Vagina (tissue), 2 donors: ENCODE measurements at places on chromosomes 12 and 14. TPM values are rescaled to one million over a fixed set of nuclear protein-coding genes. Genes with fewer than 3 reads are reported as not detected.

The CD4 gene
- 14.2 TPM for total RNA-seq

The LMO3 gene
- total RNA-seq, result 73.7 TPM

The TSPAN11 gene
- total RNA-seq, result 2.5 TPM

The PTCSC3 gene
- total RNA-seq, result not detected

The CRACR2A gene
- total RNA-seq, result 4.4 TPM

The FOXG1 gene
- total RNA-seq, result not detected

The TAS2R50 gene
- total RNA-seq, result 2.9 TPM

The GALNT6 gene
- 12.5 TPM for total RNA-seq

The IGFBP6 gene
- total RNA-seq, result 684 TPM

The MFAP5 gene
- total RNA-seq, result 159 TPM

The ZFYVE1 gene
- 19.2 TPM for total RNA-seq

The RERG gene
- 31.9 TPM for total RNA-seq

The DRAM1 gene
- total RNA-seq, result 18.9 TPM

The APOF gene
- not detected for total RNA-seq

DNA sequence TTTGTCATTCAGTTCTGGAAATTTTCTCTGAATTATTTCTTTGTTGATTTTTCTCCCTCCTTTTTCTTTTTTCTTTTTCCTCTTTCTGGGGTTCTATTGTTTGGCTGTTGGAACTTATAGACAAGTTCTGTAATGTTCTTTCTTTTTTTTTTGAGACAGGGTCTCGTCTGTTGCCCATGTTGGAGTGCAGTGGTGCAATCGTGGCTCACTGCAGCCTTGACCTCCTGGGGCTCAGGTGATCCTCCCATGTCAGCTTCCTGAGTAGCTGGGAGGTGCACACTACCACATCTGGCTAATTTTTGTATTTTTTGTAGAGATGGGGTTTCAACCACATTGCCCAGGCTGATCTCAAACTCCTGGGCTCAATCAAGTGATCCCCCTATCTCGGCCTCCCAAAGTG lies 30.1 kb upstream of the TBC1D30 start:
- DNase-seq, result no peak

GRCh38 chr12:70353780-70354660 lies 12.1 kb upstream of the KCNMB4 start:
- DNase-seq, result no peak

GRCh38 chr14:94426526-94426925 lies 26.1 kb downstream of the SERPINA11 start:
- DNase-seq, result peak; percentile 6

DNA sequence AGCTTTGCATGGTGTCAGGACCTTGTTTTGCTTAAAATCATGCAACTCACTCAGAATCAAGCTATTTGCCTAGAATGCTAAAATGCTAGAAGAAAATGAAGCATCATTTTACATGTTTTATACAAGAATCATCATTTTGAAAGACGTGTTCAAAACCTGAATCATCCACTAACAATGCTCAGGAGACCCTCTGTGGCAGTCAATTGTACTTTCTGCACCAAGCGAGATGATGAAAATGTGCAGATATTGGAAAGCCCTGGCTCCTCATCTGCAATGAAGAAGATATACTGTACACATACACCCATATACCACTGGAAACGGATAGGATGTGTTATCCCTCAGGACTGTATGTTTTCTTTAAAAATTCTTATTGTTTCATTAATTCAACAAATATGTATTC lies 92.7 kb downstream of the DYRK2 start:
- no peak for DNase-seq

DNA sequence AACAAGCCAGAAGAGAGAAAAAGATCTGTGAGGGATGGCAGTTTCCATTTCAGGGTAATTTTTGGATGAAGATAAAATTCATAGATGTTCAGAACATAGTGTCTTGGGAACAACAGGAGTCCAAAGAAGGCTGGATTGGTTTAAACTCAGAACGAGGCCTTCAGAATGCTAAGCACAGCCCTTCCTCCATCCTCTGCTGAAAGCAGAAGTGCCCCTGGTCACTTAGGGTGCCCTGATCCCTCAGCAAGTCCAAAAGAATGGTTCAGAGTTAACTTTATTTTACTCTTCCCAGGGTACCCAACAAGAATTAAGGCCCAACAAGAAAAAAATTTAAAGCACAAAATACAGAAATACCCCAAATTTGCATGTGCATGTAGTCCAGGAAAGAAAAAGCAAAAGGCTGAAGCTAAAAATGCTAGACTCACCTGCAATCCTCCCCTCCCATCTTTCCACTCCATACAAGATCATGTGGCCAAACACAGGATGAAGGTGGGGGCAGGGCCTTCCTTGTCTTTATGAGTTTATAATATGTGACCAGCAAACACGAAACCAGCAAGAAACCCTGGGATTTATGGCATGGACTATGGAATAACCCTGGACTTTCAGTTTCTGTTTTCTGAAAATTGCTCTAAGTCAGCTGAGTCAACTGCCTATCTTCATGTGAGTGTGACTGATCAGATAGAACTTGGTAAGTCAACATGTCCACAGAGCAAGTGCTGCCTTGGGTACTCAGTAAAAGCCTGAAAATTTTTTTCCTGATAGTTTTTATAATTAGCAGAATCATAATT lies 21.2 kb downstream of the MAX start:
- no peak for DNase-seq

- DNase-seq, result no peak
Observed at GRCh38 chr14:25953532-25954139, 644.2 kb downstream of the NOVA1 start.

DNA sequence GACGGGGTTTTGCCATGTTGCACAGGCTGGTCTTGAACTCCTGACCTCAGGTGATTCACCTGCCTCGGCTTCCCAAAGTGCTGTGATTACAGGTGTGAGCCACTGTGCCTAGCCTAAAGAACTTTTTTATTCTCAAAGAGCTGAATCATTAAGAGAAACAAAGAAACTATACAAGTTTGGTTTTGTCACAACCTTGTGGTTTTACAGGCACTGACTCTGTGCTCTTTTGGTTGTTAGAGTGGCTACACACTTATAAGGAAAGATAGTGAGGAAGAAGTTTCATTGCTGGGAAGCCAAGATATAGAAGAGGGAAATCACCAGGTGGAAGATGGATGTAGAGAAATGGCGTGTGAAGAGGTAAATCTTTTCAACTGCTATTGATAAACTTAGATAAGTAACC lies 10.1 kb upstream of the DNAH10 start:
- no peak for DNase-seq

GRCh38 chr14:105690671-105691070 lies 164.3 kb downstream of the TMEM121 start:
- no peak for DNase-seq

DNA sequence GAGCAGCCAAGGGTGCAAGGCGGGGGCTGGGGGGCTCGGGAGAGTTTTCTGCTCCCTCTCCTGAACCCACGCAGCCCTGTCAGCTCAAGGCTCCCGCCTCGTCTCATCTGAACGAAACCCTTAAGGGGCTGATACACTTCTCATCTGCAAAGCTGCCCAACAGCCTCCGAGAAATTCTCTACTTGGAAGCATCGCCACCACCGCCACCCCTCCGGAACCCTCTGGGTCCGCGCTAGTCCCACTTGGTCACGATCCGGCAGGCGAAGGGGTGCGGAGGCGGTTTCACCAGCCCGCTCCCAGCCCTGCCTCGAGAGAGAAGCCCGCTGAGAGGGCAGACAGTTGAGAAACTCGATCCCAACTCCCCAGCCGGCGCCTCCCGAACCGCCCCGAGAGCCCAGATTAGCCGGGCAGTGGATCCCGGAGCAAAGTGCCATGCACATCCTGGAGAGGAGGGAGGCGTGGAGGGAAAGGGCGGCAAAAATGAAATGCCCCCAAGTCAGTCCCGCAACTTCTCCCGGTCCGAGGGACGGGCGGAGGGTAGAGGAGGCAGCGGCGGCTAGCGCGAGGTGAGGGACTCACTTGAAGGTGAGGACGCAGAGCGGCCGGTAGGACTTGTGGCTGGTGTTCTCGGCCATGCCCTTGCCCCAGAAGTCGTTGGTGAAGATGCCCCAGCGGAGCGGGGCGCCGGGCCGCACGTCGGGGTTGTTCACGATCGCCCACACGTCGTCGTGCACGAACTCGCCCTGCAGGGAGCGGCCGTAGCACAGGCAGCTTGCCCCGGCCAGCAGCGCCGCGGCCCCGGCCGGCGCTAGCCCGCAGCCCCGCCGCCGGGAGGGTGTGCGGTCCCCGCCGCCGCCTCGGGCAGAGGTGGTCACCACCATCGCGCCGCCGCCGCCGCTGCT lies 620 bp downstream of the TMTC1 start:
- DNase-seq, result no peak

- DNase-seq, result no peak
Observed at GRCh38 chr12:13273850-13274249, 77.3 kb downstream of the EMP1 start.

GRCh38 chr12:113133666-113134065 lies 1.9 kb downstream of the RASAL1 start:
- no peak for DNase-seq

- no peak for DNase-seq
Observed at GRCh38 chr12:88805286-88805685, 225.0 kb upstream of the KITLG start.

DNA sequence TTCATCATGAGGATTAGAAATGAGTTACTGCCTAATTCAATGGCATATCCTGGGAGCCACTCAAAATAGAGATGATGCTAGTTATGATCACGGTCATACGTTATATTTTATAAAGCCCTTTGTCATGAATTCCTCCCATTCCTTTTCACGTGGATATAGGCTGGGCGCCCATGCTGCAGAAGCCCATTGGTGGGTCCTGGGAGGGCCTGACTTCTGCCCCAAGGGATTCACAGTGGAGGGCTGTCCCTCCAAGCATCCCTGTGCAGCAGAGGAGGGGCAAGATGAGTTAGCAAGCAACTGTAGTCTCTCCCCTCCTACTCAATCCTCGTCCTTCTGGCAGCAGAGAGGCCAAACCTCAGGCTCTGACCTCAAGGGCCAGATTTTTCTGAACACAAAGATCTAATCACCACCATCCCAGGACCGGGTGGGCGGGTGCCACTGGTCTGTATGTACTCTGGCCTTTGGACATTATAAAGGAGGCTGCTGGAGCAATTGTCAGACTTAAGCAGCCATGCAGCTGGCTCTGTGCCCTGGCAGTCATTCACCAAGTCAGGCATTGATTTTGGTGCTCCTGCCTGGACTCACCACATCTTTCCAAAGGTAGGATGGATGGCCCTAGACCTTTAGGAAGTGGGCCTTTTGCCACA lies 8.6 kb downstream of the GLTP start:
- no peak for DNase-seq

GRCh38 chr14:64649383-64649998 lies 54.7 kb upstream of the PLEKHG3 start:
- DNase-seq, result no peak

DNA sequence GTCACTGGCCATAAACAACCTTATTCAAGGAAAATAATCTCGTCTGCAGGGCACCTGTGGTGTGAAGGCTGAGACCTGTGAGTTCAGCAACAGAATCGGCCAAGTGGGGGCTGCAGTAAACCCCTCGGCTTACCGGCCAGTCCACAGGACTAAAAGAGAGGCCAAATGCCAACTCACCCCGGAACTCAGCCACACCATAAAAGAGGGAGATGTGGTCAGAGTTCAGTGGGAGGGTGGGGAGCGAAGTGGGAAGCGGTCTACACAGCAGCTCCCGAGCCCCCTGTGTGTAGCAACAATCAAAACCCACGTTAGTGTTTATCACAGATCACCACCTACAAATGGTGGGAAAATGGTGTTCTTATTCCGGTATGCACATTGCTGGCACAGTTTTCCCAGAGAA lies 153.0 kb downstream of the PIWIL1 start:
- no peak for DNase-seq

DNA sequence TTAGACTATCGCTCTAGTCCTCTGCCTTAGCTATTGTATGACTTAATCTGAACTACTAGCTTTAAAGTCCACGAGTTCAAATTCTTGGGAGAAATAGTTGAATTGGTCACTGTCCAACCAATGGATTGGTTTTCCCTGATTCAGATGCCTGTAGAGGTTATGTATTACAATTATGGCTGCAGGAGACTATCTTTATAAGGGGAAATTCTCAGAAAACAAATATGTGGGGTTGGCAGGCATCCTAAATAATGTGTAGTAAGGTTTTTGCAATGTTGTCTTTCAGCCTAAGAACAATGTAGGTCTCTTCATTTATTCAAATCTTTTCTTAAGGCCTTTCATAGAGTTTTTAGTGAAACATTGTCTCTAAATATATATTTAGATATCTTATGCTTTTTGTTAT lies 26.9 kb downstream of the MYRFL start:
- no peak for DNase-seq

- no peak for DNase-seq
Observed at GRCh38 chr14:93857081-93857480, 68.8 kb upstream of the PRIMA1 start.

DNA sequence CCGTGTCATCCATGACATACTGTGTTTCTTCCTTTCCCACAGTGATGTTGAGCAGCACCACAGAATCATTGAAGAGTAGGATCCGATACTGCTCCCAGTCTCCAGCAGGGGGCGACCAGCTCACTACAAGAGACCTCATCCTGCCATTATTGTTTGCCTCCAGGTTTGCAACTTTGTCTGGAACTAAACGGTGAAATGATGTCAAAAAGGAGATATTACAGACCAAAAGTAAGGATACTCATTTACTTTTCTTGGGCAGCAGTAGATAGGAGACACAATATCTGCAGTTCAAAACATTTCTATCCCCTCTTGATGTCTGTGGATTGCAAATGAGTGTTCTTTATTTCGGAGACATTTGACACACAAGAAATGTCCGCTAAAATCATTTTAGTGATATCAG lies 47.2 kb downstream of the PTPRB start:
- no peak for DNase-seq

GRCh38 chr12:130953771-130954543 lies at the start of gene ADGRD1:
TSS of gene ADGRD1 (plus strand) at chr12:130953907. CDS start at chr12:130954466, 559 bp downstream.
- DNase-seq, result no peak

GRCh38 chr12:79933532-79934264 lies 1.2 kb downstream of the PPP1R12A start:
- no peak for DNase-seq

- DNase-seq, result no peak
Observed at GRCh38 chr12:80213871-80214270, 114.5 kb downstream of the OTOGL start.

DNA sequence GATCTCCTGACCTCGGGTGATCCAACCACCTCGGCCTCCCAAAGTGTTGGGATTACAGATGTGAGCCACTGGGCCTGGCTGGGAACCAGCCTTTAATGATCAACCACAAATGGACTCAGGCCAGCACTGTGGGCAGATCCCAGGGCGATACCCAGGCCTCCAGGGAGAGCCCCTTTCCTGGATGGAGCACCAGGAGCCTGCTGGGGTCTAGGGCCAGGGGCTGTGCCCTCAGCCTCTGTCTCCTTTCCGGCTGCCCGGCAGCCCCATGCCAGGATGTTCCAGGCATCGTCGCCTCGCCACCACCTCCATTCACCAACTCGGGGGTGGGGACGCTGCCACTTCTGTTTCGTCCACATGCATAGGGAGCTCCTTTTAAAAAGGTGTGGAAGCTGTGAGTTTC lies 2.3 kb downstream of the ADGRD1 start:
- DNase-seq, result peak; percentile 76

DNA sequence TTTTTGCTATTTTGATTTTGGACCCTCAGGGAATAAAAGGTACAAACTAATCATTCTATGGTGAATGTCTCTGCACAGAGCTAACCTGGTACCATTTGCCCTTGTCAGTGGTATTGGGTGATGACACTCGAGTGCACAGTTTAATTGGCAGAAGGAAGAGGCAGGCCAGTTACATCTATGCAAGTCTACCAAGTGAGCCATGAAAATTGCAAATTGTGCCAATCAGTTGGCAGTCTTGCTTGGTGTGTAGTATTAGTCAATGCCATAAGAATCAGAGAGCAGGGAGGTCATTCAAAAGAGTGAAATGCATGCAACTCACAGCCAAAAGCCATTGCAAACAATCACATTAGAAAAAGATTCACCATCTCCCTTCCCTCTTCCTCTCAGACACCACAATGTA lies 479.6 kb downstream of the ADAMTS20 start:
- DNase-seq, result no peak

GRCh38 chr12:116881325-116881876 lies at the start of gene HRK:
TSS of gene HRK (minus strand) at chr12:116881441. CDS start at chr12:116881307, 134 bp downstream.
- DNase-seq, result no peak
